Activated B cell treated with CpG ODN at 0.5 μM for 24 hours (primary cell): ENCODE measurements at places on chromosomes 6 and 20.

DNA sequence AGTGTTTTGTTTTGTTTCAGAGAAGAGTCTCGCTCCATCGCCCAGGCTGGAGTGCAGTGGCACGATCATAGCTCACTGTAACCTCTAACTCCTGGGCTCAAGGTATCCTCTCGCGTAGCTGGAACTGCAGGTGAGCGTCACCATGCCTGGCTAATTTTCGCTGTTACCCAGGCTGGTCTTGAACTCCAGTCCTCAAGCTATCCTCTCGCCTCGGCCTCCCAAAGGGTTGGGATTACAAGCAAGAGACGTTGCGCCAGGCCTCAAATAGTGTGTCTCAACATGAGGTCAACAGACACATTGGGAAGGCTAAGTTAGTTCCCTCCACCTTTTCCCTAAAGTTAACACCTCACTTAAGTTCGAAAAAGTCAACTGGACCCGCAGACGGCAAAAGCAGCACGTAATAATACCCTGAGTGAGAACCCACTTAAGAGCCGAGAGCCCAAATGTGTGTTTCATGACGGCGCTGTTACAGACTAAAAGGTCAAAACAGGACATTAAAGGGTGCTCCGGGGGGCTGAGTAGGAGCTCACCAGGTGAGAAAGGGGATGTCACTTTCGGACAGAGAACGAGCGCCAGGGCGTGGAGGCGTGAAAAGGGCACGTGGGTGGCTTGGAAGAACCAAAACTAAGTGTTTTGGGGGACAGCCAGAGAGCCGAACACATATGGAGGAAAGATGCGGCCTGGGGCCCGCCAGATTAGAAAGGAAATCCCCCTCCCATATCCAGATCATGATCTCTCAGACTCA is 499 bp downstream of the TTI1 start:
- peak overlapping the region; percentile 92 for H3K4me3 ChIP-seq
- H3K27me3 ChIP-seq, result no peaks in the 10 kb centered on the region
- no peak for DNase-seq
- H3K4me1 ChIP-seq, result peaks cover 70% of the 10 kb centered on the region
- H3K36me3 ChIP-seq, result peaks cover 48% of the 10 kb centered on the region
- peak overlapping the region; percentile 96 for H3K27ac ChIP-seq

- no peaks in the 10 kb centered on the region for H3K4me1 ChIP-seq
- no peak overlapping the region for H3K4me3 ChIP-seq
- H3K36me3 ChIP-seq, result no peaks in the 10 kb centered on the region
- H3K27me3 ChIP-seq, result peaks cover 3% of the 10 kb centered on the region
- DNase-seq, result no peak
These were observed 145.9 kb downstream of the IMPG1 start for GRCh38 chr6:75926293-75927168.

- H3K36me3 ChIP-seq, result no peaks in the 10 kb centered on the region
- H3K27ac ChIP-seq, result no peak overlapping the region
- DNase-seq, result no peak
- H3K4me3 ChIP-seq, result no peak overlapping the region
These were observed 4.4 kb downstream of the CST1 start for GRCh38 chr20:23746321-23746720.

- no peak within 1 kb of the TSS for H3K27ac ChIP-seq
- H3K4me3 ChIP-seq, result no peak within 1 kb of the TSS
- no peak for DNase-seq
These were observed at the start of gene LAMA2 for GRCh38 chr6:128882991-128883611. Gene LAMA2 (plus strand): TSS chr6:128883138. CDS start chr6:128883246, 108 bp downstream.

GRCh38 chr6:163195721-163196691 is 218.5 kb upstream of the QKI start:
- H3K4me1 ChIP-seq, result no peaks in the 10 kb centered on the region
- peaks cover 4% of the 10 kb centered on the region for H3K27me3 ChIP-seq
- no peak overlapping the region for H3K4me3 ChIP-seq
- no peaks in the 10 kb centered on the region for H3K36me3 ChIP-seq

GRCh38 chr6:33508935-33509926 is 54.9 kb downstream of the ZBTB9 start:
- no peaks in the 10 kb centered on the region for H3K36me3 ChIP-seq
- peaks cover 17% of the 10 kb centered on the region for H3K4me1 ChIP-seq
- H3K27ac ChIP-seq, result no peak overlapping the region
- peak overlapping the region; percentile 9 for H3K4me3 ChIP-seq
- H3K27me3 ChIP-seq, result peaks cover 6% of the 10 kb centered on the region
- DNase-seq, result no peak

GRCh38 chr6:169409742-169410312 is 156.2 kb upstream of the THBS2 start:
- no peaks in the 10 kb centered on the region for H3K4me1 ChIP-seq
- no peak overlapping the region for H3K27ac ChIP-seq
- no peak overlapping the region for H3K4me3 ChIP-seq

GRCh38 chr6:445571-446417 is 54.2 kb downstream of the IRF4 start:
- H3K4me1 ChIP-seq, result peaks cover 14% of the 10 kb centered on the region
- H3K36me3 ChIP-seq, result no peaks in the 10 kb centered on the region
- no peak for DNase-seq
- H3K27me3 ChIP-seq, result no peaks in the 10 kb centered on the region
- H3K27ac ChIP-seq, result no peak overlapping the region
- no peak overlapping the region for H3K4me3 ChIP-seq

GRCh38 chr6:129603741-129604140 is 106.2 kb downstream of the ARHGAP18 start:
- DNase-seq, result no peak
- H3K4me3 ChIP-seq, result no peak overlapping the region
- H3K36me3 ChIP-seq, result peaks cover 7% of the 10 kb centered on the region
- H3K27ac ChIP-seq, result no peak overlapping the region
- no peaks in the 10 kb centered on the region for H3K27me3 ChIP-seq

- H3K36me3 ChIP-seq, result peaks cover 87% of the 10 kb centered on the region
- DNase-seq, result no peak
- H3K4me3 ChIP-seq, result peak overlapping the region; percentile 78
- peaks cover 95% of the 10 kb centered on the region for H3K4me1 ChIP-seq
- H3K27ac ChIP-seq, result peak overlapping the region; percentile 82
These were observed 15.4 kb downstream of the EZR start for GRCh38 chr6:158803733-158804143.

DNA sequence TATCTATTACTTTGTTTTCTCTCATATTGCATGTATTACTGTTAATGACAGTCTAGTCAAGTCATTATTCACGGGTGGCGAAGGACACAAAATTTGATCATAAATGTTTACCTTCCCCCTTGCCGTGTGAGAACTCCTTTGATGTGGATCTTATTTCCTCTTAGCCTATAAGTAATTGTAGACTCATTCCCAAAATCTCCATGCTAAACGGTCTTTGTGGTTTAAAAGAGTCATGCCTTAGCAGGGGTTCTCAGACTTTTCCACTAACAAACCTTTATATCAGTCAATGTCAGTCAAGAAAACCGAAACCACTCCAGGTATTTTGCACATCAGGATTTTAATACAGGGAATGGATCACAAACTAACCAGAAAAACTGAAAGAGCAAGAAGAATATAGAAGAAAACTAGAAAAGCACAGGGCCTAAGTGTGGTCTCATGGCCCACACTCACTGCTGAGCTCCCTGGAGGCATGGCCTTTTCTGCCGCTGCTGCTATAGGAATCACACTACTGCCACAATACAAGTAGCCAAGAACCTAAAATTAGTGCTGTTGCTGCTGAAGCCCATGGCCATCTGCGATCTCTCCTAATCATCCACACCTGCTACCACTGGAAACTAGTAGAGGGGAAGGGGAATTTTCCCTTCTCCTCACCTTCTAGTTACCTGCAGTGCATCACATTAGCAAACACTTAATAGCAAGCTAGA is 186.0 kb upstream of the POU3F2 start:
- no peaks in the 10 kb centered on the region for H3K27me3 ChIP-seq
- H3K36me3 ChIP-seq, result no peaks in the 10 kb centered on the region
- H3K4me1 ChIP-seq, result no peaks in the 10 kb centered on the region
- DNase-seq, result no peak

- peaks cover 40% of the 10 kb centered on the region for H3K36me3 ChIP-seq
- H3K4me1 ChIP-seq, result peaks cover 10% of the 10 kb centered on the region
- no peak overlapping the region for H3K27ac ChIP-seq
- H3K4me3 ChIP-seq, result no peak overlapping the region
- no peak for DNase-seq
These were observed 159.8 kb upstream of the SNX9 start for GRCh38 chr6:157663261-157663660.

DNA sequence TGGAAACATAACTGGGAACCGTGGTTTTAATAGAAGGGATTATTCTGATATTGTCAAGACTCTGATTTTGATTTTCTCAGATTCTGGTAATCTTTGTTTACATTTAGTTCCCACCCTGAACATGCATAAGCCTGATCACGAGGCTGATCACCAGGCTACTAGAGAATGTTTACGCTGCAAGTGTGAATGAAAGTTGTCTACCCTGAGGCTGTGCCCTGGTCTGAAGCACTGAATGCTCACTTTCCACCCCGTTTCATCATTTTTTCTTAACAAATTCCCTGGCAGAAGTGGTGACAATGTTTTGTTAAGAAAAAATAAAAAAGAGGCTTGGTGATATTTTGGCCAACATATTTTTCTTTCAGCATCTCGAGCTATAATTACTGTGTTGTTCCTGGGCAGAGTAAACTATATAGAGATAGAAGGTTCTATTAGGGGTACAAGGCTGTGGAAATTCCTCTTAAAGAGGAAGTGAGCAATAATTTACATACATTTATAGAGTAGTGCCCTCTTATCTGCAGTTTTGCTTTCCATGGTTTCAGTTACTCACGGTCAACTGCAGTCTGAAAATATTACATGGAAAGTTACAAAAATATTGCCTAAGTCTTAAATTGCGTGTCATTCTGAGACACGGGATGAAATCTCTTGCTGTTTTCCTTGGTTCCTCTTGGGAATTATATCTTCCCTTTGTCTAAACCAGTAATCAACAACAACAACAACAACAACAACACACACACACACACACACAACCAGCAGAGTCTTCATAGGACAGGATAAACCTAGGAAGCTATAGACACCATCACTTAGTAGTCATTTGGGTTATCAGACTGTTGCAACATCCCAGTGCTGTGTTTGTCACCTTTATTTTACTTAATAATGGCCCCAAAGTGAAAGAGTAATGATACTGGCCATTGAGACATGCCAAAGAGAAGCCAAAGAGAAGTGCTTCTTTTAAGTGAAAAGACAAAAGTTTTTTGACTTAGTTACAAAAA is 566.6 kb upstream of the CITED2 start:
- H3K27me3 ChIP-seq, result peaks cover 5% of the 10 kb centered on the region
- no peak overlapping the region for H3K4me3 ChIP-seq
- no peak for DNase-seq
- H3K36me3 ChIP-seq, result no peaks in the 10 kb centered on the region
- peaks cover 13% of the 10 kb centered on the region for H3K4me1 ChIP-seq

GRCh38 chr6:122072014-122072647 is 327.3 kb upstream of the HSF2 start:
- no peak overlapping the region for H3K4me3 ChIP-seq
- H3K27me3 ChIP-seq, result no peaks in the 10 kb centered on the region
- no peak overlapping the region for H3K27ac ChIP-seq
- no peak for DNase-seq
- H3K36me3 ChIP-seq, result no peaks in the 10 kb centered on the region
- no peaks in the 10 kb centered on the region for H3K4me1 ChIP-seq

- H3K27me3 ChIP-seq, result peaks cover 4% of the 10 kb centered on the region
- H3K27ac ChIP-seq, result no peak overlapping the region
- H3K4me3 ChIP-seq, result no peak overlapping the region
- peaks cover 4% of the 10 kb centered on the region for H3K4me1 ChIP-seq
These were observed 6.9 kb upstream of the KIF16B start for GRCh38 chr20:16580147-16580546.

GRCh38 chr20:58682656-58683531 is 9.7 kb upstream of the NPEPL1 start:
- H3K4me3 ChIP-seq, result no peak overlapping the region
- no peak overlapping the region for H3K27ac ChIP-seq
- peaks cover 39% of the 10 kb centered on the region for H3K36me3 ChIP-seq
- no peaks in the 10 kb centered on the region for H3K4me1 ChIP-seq
- no peak for DNase-seq

- DNase-seq, result no peak
- H3K27ac ChIP-seq, result peak overlapping the region; percentile 97
- peaks cover 28% of the 10 kb centered on the region for H3K4me1 ChIP-seq
- peak overlapping the region; percentile 82 for H3K4me3 ChIP-seq
These were observed 219.3 kb downstream of the ARHGAP18 start for GRCh38 chr6:129490521-129491255.

- DNase-seq, result no peak
- no peaks in the 10 kb centered on the region for H3K27me3 ChIP-seq
- no peaks in the 10 kb centered on the region for H3K36me3 ChIP-seq
These were observed 10.1 kb downstream of the SMIM28 start for GRCh38 chr6:138387577-138388368.

GRCh38 chr20:4581838-4582237 is 139.9 kb upstream of the PRND start:
- H3K4me3 ChIP-seq, result no peak overlapping the region
- no peaks in the 10 kb centered on the region for H3K4me1 ChIP-seq

GRCh38 chr6:45554591-45554990 is 176.9 kb upstream of the SUPT3H start:
- no peaks in the 10 kb centered on the region for H3K36me3 ChIP-seq
- H3K4me3 ChIP-seq, result no peak overlapping the region
- DNase-seq, result no peak
- H3K4me1 ChIP-seq, result peaks cover 7% of the 10 kb centered on the region
- H3K27me3 ChIP-seq, result no peaks in the 10 kb centered on the region

GRCh38 chr6:155660251-155660977 is 204.8 kb upstream of the NOX3 start:
- peaks cover 2% of the 10 kb centered on the region for H3K27me3 ChIP-seq
- no peak for DNase-seq
- no peaks in the 10 kb centered on the region for H3K4me1 ChIP-seq
- no peaks in the 10 kb centered on the region for H3K36me3 ChIP-seq
- no peak overlapping the region for H3K27ac ChIP-seq
- no peak overlapping the region for H3K4me3 ChIP-seq

DNA sequence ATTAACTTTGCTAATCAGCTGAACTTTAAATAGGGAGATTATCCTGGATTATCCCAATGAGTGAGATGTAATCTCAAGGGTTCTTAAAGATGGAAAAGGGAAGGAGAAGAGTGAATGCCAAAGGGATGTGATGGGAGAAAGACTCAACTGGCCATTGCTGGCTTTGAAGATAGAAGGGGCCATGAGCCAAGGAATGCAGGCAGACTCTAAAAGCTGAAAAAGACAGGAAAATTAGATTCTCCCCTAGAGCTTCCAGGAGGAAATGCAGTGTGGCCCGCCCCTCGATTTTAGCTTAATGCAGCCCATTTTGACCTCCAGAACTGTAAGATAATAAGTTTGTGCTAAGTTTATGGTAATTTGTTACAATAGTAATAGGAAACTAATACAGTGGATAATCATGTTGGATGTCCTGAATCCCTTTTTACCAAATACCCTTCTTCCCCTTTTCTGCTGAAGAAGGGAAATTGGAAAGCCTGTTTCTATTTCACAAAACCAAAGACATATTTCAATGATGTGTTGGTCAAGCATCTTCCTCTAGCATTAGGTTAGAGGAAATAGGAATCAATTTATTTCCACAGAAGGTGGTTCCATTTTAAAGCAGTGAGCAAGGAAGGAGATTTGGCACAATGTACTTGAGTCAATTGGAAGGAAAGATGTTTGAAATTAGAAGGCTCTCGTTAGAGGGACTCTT is 3.3 kb upstream of the HDDC2 start:
- no peak overlapping the region for H3K4me3 ChIP-seq
- no peak for DNase-seq
- H3K4me1 ChIP-seq, result peaks cover 25% of the 10 kb centered on the region
- peaks cover 16% of the 10 kb centered on the region for H3K27me3 ChIP-seq
- no peak overlapping the region for H3K27ac ChIP-seq

GRCh38 chr6:2810092-2810671 is 31.5 kb downstream of the SERPINB1 start:
- H3K27me3 ChIP-seq, result no peaks in the 10 kb centered on the region
- H3K27ac ChIP-seq, result no peak overlapping the region
- no peaks in the 10 kb centered on the region for H3K36me3 ChIP-seq
- no peak for DNase-seq
- H3K4me3 ChIP-seq, result no peak overlapping the region
